ENCODE measurements at places on chromosomes 4 and X.

- no peak for DNase-seq
Measured at GRCh38 chrX:93420525-93421082, 252.8 kb downstream of the NAP1L3 start.

DNA sequence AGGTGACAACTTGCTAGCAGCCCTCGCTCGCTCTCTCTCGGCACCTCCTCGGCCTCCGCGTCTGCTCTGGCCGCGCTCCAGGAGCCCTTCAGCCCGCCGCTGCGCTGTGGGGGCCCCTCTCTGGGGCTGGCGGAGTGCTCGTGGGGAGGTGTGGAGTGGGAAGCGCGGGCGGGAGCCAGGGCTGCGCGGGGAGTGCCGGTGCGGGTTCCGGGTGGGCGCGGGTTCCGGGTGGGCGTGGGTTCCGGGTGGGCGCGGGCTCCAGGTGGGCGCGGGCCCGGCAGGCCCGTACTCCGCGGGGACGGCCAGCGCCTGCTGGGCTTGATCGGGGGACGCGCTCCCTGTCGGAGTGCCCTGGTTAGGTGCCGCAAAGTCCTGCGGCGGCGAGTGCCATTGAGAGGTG is 384.3 kb downstream of the GPM6A start:
- DNase-seq, result no peak

- no peak for DNase-seq
Measured at GRCh38 chrX:139680356-139680755, 27.6 kb downstream of the MCF2 start.

DNA sequence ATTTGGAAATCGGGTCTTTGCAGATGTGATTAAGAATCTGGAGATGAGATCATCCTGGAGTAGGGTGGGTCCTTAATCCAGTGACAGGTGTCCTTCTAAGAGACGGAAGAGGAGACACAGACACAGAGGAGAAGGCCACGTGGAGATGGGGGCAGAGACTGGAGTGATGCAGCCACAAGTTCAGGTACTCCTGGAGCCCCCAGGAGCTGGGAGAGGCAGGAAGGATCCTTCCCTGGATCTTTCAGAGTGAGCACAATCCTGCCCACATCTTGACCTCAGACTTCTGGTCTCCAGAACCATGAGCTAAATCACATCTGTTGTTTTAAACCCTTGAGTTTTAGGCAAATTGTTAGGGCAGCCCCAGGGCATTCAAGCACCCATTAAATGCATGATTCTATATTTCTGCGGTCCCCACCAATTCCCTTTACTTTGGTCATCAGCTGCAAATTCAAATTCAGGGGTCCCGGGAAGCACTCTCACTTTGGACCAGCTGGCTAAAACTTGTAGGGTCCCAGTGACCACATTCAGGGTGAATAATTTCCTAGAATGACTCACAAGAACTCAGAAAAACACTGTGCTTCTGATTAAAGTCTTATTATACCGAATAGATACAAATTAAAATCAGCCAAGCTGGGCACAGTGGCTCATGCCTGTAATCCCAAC is 12.8 kb upstream of the AKAP17A start:
- DNase-seq, result no peak

DNA sequence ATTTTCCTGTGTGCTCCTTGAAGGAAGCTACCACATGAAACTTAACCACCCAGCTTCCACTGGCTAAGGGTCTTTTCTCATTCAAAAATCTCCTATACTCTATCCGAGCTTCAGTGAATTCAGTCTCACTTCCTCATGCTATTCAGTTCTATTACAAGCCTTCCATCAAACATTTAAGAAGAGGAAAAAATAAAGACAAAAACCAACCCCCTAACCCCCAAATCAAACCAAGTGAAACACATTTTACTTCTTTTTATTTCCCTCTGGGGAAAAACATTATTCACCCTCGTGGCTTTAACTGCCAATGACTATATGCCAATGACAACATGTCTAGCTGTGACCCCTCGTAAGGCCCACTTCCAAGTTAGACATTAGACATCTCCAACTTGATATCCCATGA is 16.2 kb upstream of the WDR19 start:
- no peak for DNase-seq

DNA sequence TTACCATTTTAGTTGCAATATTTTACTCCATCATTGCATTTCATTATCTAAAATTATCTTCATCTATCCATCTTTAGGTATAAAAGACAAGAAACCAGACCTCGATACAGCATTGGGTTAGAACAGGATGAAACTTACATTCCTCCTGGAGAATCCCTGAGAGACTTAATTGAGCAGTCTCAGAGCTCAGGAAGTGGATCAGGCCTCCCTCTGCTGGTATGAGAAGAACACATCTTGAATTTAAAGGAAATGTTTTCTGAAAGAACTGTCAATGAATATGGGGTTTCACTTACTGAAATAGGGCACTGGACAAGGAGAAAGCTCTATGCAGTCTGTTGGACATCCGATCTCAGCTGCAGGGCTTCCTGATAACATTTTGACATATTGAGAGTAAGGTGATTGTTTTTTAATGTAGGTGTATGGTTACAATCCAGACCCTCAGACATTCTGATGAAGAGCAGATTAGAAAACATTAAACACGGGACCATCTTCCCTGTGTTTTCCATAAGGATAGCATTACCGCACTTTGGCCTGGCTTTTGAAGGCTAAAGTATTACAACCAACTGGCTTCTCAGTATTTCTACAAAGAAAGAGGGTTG is 367.2 kb downstream of the BMPR1B start:
- peak; percentile 21 for DNase-seq

- DNase-seq, result no peak
Measured at GRCh38 chr4:73864961-73865360, 4.2 kb upstream of the CXCL1 start.

- no peak for DNase-seq
Measured at GRCh38 chr4:34181311-34181841, 2062.9 kb downstream of the ARAP2 start.

- DNase-seq, result no peak
Measured at GRCh38 chr4:11860996-11861395, 432.3 kb upstream of the HS3ST1 start.

DNA sequence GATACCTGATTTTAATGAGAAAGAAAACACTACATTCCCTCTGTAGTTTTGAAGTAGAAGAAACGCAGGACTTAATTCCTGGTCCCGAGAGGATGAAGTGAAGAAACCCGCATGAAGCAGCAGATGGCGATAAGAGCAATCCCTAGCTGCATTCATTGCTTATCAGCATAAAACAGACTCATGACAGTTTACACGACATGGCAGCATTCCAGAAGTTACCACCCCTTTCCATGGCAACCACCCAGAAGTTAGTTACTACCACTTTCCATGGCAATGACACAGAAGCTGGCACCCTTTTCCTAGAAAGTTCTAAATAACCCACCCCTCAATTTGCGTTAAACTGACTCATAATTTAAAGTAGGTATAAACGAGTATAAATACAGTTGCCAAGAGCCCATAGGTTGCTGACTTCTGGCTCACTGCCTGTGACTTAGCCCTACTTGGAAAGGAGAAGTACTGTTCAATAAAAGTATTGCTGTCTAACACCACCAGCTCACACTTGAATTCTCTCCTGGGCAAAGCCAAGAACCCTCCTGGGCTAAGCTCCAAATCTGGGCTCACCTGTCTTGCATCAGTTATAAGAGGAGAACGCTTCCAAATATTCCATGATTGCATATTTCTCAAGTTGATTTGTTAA is 5.5 kb upstream of the XAGE2 start:
- DNase-seq, result peak; percentile 6

GRCh38 chrX:103747163-103747562 is 29.5 kb upstream of the PLP1 start:
- no peak for DNase-seq

- DNase-seq, result no peak
Measured at GRCh38 chr4:103074744-103075434, 1.7 kb downstream of the SLC9B2 start.

GRCh38 chr4:148054275-148054674 is 322.4 kb downstream of the ARHGAP10 start:
- DNase-seq, result no peak

GRCh38 chr4:27176881-27177280 is 316.2 kb downstream of the STIM2 start:
- DNase-seq, result no peak

- DNase-seq, result no peak
Measured at GRCh38 chr4:43331226-43332051, 438.9 kb downstream of the GRXCR1 start.

- no peak for DNase-seq
Measured at GRCh38 chr4:78749972-78750727, 26.0 kb upstream of the BMP2K start.

DNA sequence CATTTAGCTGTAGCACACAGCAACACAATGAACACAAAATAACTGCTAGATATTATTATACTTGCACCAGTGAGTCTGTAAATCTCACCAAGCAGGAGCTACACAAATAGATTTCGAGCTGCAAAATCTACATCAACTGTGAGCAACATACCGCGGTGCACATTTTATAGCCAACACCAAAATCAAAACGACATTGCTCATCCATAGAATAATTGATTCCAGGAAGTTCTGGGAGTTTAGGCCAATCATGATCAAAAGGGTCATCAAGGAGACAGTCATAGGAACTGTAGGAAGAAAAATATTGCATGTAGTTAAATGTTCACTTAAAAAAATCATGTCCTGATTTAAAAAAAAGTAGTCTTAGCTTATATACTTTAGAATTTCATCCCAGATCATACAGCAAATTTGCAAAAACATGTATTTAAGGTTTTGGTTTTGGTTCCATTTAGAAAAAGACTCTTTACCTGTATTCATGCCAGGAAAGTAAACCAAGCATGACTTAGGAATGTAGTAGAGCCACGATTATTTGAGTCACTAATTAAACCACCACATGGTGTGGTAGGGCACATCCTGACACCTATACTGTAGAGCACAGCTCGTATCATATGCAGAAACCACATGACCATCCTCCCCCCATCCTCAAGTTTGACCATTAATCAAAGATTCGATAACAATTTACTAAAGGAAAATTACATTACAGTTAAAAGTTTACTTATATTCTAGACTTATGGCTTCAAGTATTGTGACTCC is 250.4 kb downstream of the ADAMTS3 start:
- no peak for DNase-seq

DNA sequence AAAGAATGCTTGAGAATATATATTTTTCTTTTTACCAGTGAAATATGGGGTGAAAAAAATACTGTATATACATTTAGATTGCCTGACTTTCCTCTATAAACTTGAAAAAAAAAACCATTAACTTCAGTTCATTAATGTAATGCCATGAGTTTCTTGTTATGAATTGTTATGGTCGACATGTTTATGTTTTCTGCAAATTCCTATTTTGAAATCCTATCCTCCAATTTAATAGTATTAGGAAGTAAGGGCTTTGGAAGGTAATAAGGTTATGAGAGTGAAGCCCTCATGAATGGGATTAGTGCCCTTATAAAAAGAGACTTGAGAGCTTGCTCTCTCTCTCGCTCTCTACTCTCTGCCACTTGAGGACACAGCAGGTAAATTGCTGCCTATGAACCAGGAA is 211.4 kb downstream of the LDB2 start:
- DNase-seq, result no peak

- DNase-seq, result no peak
Measured at GRCh38 chr4:124454772-124455270, 257.7 kb downstream of the ANKRD50 start.

- no peak for DNase-seq
Measured at GRCh38 chr4:142707401-142707800, 138.7 kb downstream of the INPP4B start.

- no peak for DNase-seq
Measured at GRCh38 chr4:95283320-95283719, 265.5 kb downstream of the UNC5C start.

GRCh38 chr4:39732728-39733127 is 34.8 kb downstream of the UBE2K start:
- DNase-seq, result no peak

- DNase-seq, result no peak
Measured at GRCh38 chr4:44662623-44663005, 11.2 kb upstream of the YIPF7 start.

- no peak for DNase-seq
Measured at GRCh38 chr4:138861135-138861534, 154.4 kb upstream of the NOCT start.

GRCh38 chrX:1803741-1804140 is 188.9 kb downstream of the ASMT start:
- no peak for DNase-seq

- no peak for DNase-seq
Measured at GRCh38 chr4:14621731-14622463, 380.4 kb upstream of the CPEB2 start.

DNA sequence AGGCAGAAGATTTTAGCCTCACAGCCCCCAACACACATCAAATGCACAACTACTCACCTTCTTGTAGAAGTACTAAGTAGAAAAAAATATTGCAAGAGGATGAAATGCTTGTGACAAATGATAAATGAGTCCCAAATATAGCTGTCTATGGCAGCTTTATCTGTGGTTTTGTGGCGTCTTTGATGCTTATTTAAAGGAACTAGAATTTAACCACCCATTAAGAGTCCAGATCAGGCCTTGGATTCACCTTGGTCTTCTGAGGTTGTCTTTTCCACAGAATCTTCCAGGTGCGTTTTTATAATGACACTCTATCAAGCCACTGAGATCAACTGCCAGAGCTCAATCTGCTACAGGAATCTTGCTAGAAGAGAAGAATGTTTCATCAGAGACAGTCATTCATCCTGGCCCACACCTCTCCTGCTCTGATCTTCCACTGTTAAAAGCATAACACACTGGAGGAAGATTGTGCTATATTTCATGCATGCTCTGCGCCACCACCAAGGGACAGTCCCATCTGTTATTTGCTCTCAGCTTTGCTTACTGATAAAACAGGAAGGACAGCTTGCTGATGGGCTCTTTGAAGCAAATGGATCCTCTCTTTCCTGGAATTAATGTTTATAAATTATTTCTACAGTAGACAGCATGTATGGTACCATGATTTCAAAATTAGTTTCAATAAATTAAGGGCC is 144.1 kb downstream of the SLC7A11 start:
- no peak for DNase-seq

- no peak for DNase-seq
Measured at GRCh38 chr4:55031158-55031557, 94.2 kb downstream of the KDR start.

- peak; percentile 65 for DNase-seq
Measured at GRCh38 chr4:163484906-163485305, 9.6 kb upstream of the TMA16 start.

GRCh38 chr4:78592088-78592783 is 40.7 kb downstream of the ANXA3 start:
- DNase-seq, result peak; percentile 20

GRCh38 chr4:122921971-122922876 is at the start of gene NUDT6:
Gene NUDT6 (minus strand): TSS chr4:122922597. CDS start chr4:122922572, 25 bp downstream.
- peak; percentile 72 for DNase-seq

- DNase-seq, result no peak
Measured at GRCh38 chrX:39063037-39063436, 261.8 kb downstream of the MID1IP1 start.

GRCh38 chr4:154927126-154927680 is 146.1 kb downstream of the RBM46 start:
- DNase-seq, result no peak

- DNase-seq, result no peak
Measured at GRCh38 chrX:134622813-134623185, 35.5 kb downstream of the PLAC1 start.

All from H7 (cell line).